ENCODE measurements at places on chromosomes 4 and X.

DNA sequence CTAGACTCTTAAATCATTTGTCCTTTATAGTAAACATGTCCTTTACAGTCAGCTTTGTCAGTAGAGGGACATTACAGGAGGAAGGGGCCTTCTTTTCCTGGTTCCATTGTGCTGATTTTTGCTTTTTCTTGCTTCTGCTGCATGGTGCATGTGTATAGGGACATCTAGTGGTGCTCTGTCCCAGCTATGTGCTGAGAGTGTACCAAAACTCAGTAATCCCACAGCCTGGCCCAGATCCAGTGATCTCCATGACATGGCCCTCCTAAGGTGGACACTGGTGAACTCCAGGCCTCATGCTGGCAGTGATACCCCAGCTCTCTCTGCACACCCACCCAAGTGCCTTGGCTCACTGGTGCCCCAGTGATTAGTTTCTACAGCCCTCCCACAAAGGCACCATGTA is 45.2 kb downstream of the MAGEB17 start:
- DNase-seq, result no peak

DNA sequence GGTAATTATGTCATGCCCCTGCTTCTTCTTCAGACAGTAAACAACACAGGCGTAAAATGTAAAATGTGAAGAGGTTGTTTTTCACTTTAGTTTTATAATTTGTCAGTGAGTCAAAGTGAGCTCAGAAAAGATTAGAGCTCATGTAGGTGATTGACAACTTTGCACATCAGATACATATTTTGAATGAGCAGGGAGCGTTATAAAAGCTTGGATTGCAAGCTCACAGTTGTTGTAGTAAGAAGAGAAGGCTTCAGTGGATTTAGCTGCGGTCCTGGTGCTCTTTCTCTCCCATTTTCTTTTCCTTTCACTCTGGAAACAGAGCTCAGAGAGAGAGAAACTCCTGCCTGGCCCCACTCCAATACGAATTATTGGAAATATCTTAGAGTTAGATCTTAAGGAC is 26.4 kb downstream of the MTMR1 start:
- no peak for DNase-seq

GRCh38 chr4:47095884-47096283 is 64.5 kb downstream of the GABRB1 start:
- DNase-seq, result no peak

- no peak for DNase-seq
These were observed 94.5 kb upstream of the IL15 start for GRCh38 chr4:141541851-141542250.

GRCh38 chrX:125193921-125194320 is 125.8 kb upstream of the TEX13C start:
- no peak for DNase-seq

DNA sequence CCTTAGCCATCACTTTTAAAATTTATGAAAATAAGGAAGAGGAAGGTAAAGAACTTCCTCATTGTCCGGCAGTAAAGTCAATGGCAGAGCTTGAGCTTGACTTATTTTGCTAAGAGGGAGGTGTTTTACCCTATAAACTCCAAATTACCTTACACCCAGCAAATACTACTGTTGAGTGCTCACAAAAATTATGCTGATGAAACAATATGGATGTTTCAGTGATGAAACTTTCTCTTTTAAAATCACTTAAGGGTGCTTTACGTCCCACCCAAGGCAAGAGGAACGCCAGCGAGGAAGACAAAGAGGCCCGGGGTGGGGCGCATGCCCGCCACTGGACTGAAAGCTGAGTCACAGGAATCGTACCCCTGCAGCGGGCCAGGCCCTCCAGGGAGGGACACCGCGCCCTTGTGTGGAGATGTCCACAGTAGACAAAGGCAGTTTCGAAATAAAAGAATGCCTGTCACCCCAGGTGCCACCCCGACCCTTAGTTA is 560 bp upstream of the TMSB4X start:
- no peak for DNase-seq

DNA sequence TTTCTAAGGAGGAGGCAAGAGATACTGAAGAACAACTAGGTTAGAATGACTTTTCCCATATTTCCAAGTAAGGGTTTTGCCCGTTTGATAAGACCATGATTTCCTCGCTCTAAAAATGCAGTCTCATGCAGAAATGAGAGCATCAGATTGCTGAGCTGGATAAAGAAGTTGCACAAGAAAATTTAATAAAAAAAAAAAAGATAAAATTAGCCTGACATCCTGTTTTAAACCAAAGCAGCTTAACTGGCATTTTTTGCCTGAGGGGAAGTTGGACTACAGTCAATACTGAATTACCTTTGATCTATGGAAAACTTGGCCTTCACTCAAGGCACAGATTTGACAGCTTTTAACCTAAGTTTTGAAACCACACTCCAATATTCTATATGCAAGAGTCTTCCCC is 208.4 kb downstream of the GASK1B start:
- no peak for DNase-seq

DNA sequence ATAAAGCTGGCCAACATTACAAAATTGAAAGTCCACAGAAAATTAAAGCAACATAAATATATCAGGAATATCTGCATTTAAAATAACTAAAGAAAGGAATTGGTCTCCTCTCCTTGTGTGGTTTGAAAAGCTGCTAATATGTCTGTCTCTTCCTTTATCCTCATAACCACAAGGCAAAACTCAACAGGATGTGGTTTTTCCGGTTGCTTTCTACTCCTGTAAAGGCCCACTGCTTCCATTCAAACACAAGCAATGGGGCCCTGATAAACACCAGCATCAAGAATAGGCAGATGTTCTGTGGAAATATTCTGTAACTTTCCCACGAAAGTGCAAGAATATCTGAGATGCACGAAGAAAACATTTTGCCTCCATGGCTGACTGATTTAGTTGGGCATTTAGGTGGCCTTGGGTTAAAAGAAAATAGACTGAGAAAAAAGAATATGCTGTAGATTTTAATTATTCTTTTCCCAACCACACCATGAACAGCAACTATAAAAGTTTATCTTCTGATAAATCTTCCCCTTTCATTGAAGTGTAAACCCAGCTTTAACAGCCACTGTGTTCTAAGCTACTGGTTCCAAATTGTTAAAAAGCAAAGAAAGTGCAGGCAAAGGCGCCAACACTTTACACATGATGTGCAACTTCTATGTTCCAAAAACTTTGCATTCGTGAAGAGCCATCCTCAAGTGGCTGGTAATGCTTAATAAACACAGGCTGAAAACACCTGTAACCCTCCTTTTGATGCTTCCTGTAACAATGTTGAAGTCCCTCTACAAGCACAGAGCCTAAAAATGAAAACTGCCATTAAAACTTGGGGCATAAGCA is 50.5 kb upstream of the NDST3 start:
- peak; percentile 35 for DNase-seq

GRCh38 chr4:87851953-87852352 is 19.2 kb downstream of the MEPE start:
- DNase-seq, result no peak

DNA sequence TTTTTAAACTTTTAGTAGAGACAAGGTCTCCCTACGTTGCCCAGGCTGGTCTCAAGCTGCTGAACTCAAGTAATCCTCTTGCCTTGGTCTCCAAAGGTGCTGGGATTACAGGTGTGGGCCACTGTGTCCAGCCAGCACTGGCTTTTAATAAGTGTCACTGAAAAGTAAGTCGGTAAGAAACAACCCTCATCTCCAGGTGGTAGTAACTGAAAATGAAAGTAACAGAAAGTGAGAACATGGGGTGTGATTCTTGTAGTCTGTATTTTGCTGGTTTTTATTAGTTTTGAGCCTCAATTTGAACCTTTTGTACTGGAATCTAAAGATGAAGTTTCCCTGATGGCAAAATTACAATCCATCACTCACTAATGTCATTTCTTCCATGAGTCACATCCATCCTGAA is 238.1 kb upstream of the AGA start:
- DNase-seq, result no peak

DNA sequence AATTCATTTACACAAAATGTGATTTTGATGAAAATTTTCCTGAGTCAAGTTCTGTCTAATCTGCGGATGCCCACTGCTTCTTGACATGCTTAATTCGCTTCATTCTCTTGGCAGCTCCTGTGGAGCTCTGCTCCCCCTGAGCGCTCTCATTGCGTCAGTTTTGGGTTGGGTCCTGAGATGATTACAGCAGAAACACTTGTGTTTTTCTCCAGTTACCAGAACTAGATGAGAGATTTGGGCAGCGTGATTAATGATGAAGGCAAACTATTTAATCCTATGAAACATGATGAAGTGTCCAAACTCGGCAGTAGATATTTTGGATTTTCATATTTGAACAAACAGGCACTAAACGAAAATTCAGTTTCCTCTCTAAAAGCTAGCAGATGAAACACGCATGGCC is 4.2 kb upstream of the CXCL1 start:
- no peak for DNase-seq

DNA sequence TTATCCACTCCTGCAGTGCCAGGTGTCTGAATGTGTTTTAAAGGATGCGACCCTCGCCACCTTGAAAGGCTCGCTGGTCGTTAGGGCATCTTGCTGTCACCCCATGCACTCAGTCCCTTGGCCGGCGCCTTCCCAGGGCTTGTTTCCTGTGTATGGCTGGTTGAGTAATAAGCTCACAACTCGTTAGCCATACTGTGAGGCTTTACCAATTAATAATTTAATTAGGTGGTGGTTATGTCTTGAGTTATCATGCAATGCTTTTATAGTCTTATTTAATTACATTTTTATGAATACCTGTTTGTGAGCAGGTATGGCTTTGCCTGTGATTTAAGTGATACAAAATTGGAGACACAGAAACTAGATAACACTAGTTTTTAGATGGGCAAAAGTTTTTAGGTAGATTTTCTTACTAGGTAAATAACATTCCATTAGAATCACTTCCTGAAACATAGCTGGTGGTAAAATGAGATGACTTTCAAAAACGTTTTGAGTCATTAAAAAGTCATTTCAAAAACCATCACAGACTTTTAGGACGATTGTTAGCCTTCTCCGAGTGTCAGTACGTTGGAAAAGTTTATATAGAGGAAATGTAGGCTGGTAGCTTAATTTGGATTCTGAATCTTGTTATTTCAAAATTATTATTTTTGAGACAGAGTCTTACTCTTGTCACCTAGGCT is 18.2 kb downstream of the PTTG2 start:
- no peak for DNase-seq

GRCh38 chrX:3443184-3443583 is 96.7 kb upstream of the MXRA5 start:
- DNase-seq, result no peak

DNA sequence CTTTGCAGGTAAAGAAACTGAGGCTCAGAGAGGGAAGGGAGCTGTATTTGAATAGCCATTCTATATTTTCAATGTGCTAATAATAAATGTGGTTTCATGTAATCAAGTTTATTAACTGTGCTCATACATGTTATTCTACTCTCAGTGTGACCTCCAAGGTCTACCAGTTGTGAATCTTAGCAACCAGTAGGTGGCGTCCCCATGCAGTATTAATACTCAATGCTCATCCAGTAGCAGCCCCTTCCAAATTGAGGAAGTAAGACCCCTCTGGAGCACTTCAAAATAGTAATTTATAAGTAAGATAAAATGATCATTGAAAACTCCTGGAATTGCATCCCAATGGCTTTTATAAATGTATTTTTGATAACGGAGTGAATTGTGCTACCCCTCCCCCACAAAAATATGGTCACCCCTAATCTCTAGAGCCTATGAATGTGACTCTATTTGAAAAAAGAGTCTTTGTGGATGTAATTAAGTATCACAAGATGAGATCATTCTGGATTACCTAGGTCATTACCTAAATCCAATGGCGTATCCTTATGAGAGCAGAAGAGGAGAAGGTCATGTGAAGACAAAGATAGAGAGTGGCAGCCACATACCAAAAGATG is 20.4 kb upstream of the SEPSECS start:
- DNase-seq, result no peak

DNA sequence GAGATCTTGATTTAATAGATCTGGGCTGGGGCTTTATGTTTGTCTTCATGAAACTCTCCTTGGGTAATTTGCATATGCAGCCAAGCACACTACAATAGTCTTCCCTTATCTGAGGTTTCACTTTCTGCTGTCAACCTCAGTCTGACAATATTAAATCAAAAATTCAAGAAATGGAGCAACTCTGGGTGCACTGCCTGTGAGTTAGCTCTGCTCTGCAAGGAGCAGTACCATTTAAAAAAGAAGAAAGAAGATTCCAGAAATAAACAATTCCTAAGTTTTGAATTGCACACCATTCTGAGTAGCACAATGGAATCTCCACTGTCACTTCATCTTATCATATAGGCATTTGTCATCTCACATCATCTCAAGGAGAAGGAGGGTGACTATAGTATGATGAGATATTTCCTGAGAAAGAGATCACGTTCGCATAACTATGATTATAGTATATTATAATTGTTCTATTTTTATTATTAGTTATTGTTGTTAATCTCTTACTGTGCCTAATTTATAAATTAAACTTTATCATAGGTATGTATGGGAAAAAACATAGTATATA is 9.4 kb downstream of the FNIP2 start:
- DNase-seq, result no peak

DNA sequence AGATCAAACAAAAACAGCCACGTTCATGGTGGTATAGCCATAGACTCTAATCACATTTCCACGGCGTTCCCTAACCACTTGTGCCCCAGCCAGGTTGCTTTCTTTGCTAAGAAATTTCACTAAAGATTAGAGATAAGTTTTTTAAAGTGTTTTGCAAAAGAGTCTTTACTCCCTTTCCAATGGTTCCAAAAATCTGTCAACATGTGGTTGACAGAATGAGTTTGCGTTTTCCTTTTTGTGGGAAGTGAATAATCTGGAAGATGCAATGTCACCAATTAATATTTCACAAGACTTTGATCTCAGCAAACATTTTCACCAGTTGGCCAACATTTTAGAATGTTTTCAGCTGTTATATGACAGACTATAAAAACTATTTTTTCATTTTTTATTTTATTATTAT is 35.3 kb downstream of the CXCL1 start:
- no peak for DNase-seq

DNA sequence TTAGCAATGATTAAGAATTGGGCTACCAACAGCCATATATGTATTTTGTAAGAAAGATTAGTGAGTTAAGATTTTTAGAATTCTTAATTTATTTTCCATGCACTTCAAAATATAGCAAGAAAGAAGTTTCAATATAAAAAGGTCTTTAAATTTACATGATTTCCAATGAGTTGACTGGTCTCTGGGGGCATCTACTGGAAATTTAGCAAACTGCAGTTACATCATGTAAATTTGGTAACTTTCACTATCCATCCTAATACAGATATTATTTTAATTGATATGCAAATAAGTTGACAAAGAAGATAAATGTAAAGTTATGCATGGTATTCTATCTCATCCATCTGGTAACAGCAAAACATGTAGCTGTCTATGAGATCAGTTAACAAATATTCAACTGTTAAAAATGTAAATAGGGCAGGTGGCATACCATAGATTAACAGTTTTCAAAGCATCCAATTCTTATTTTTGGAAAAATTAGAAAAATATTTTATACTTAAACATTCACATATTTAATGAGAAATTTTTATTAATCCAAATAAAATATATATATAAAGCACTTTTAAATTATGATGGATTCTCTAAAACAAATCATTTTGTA is 29.1 kb downstream of the TTC29 start:
- DNase-seq, result no peak

- no peak for DNase-seq
These were observed 205.4 kb downstream of the SHROOM3 start for GRCh38 chr4:76640353-76640910.

- DNase-seq, result no peak
These were observed 7.3 kb downstream of the GRPR start for GRCh38 chrX:16130707-16131106.

- DNase-seq, result no peak
These were observed 40.3 kb upstream of the CPLX1 start for GRCh38 chr4:866068-866760.
